Stimulated activated CD4-positive, alpha-beta T cell treated with anti-CD3 and anti-CD28 coated beads, Interleukin-15, amount 100 ng/mL, for 24 hours (primary cell): ENCODE measurements at places on chromosomes 1 and 21.

- DNase-seq = no peak
Measured at GRCh38 chr1:201356236-201356635, 21.2 kb downstream of the TNNT2 start.

DNA sequence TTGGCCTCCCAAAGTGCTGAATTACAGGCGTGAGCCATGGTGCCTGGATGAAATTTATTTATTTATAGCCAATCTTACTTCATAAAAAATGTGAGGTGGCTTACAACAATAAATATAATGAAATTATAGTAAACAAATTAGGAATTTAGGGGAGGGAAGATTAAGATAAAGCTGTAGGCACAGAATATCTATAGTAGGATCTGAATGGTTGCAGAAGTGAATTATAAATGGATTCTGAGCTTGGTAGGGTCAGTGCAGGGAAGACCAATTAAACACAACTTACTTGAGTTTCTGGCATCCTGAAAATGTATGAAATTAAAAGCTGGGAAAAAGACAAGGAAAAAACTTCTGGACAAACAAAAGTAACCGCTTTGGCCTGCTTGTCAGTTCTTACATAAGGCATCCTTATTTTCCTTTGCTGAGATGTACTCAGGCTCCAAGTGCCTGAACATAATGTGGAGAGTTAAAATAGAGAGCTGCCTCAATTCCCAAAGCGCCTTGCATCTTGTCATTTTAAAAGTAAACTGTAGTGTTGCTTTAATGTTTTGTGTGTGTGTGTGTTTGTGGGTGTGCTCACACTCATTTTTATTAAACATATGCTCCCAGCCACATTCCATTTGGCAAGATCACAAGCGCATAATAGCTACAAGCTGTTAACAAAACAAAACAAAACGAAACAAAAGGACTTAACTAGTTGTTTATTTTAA, 247.3 kb downstream of the S1PR1 start:
- DNase-seq = no peak

- DNase-seq = no peak
Measured at GRCh38 chr1:216201946-216202345, 221.3 kb downstream of the USH2A start.

DNA sequence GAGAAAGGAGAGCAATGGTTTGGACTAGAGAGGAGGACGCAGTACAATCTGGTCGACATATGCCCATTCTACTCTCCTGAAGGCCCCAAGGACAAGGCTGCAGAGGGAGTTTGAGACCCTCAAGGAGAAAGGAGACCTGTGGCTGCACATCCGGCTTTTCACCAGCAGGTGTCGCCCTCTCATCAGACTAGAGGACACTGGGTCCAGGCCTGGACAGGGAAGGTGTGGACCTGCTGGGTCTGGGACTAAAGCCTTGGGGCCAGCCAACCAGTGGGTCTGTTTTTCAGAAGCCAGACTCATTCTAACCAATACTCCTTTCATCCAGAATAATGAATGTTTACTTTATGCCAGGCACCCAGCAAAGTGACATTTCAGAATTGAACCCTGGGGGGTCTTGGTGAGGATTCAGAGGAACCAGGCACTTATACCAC, 5.0 kb downstream of the SRARP start:
- DNase-seq = peak; percentile 82

DNA sequence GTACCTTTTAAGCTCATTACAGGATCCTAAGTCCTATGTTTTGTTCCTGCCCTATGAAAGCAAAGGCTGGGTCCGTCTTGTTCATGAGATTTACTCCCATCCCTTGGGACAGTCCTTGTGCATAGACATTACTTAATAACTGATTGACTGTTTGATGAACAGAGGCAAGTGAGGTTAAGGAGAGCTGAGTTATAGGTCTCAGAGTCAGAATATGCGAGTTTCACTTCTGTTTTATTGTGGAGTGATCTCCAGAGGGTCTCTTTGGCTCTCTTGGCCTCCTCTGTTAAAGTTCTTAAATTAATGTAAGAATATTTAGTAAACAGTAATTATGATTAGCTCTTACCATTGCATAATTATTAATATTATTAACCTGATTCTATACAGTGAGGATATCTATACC, 52.6 kb downstream of the BRINP2 start:
- DNase-seq = no peak

- no peak for DNase-seq
Measured at GRCh38 chr1:228400237-228400651, 6.4 kb downstream of the TRIM11 start.

GRCh38 chr1:162248854-162249535, 127.7 kb downstream of the SPATA46 start:
- DNase-seq = no peak
